OCI-M1 (cell line): ENCODE measurements at places on chromosomes 11 and 22.

DNA sequence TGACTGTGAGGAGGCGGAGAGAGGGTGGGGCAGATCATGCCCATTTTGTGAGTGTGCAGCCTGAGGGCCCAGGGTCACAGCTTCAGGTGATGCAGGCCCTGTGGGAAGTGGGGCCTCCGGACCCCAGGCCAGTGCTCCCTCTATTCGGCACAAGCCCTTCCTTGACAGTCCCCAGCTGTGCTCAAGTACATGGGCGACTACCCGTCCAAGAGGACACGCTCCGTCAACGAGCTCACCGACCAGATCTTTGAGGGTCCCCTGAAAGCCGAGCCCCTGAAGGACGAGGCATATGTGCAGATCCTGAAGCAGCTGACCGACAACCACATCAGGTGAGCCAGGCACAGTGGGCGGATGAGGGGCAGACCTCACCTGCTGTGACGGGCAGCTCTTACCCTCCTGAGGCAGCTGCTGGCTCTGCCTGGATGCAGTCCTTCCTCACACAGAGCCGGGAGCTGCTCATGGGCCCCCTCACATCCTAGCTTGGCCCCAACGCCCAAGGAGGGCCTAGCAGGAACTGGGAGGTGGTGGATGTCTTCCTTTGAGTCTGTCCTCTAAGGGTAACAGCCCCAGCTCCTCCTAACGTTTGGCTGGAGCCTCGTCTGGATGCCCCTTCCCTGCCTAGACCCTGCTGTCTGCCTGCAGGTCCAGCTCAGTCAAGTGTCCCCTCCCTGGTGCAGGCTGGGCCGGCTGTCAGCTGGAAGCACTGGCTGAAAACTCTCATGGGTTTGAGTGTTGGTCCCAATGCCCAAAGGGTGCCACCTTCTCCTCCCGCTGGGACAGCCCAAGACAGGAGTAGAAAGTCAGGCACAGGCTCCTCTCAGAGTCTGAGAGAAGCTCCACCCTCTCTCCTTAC lies 76.1 kb downstream of the MYO7A start:
- no peak for DNase-seq

GRCh38 chr11:71197096-71197495 lies 55.3 kb downstream of the SHANK2 start:
- DNase-seq = no peak

DNA sequence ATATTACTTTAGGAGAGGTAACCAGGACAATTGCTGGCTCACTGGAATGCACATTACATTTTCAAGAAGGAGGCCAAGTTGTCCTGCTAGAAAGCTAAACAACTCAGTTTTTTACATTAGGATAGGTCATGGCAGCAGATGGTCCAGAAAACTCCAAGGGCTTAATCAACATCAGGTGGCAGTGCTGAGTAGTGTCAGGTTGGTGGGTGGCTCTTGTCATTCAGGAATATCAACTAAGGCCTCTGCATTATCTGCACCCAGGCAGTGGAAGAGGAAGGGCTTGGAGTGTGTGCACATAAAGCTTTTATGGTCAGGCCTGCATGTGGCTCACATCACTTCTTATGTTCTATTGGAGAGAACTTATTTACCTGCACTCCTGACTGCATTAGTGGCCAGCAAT lies 32.2 kb upstream of the OR4B1 start:
- DNase-seq = peak; percentile 15

GRCh38 chr11:17642980-17643379 lies 76.4 kb upstream of the MYOD1 start:
- DNase-seq = no peak

- DNase-seq = no peak
These were observed 31.5 kb downstream of the C2CD3 start for GRCh38 chr11:74139151-74139918.

GRCh38 chr11:109584001-109584972 lies 162.3 kb downstream of the C11orf87 start:
- no peak for DNase-seq

- DNase-seq = peak; percentile 14
These were observed 37.6 kb upstream of the DKK3 start for GRCh38 chr11:12045914-12046635.

- no peak for DNase-seq
These were observed 17.2 kb downstream of the SLC25A18 start for GRCh38 chr22:17580441-17581031.

- DNase-seq = no peak
These were observed 20.2 kb downstream of the STARD10 start for GRCh38 chr11:72773696-72774095.

DNA sequence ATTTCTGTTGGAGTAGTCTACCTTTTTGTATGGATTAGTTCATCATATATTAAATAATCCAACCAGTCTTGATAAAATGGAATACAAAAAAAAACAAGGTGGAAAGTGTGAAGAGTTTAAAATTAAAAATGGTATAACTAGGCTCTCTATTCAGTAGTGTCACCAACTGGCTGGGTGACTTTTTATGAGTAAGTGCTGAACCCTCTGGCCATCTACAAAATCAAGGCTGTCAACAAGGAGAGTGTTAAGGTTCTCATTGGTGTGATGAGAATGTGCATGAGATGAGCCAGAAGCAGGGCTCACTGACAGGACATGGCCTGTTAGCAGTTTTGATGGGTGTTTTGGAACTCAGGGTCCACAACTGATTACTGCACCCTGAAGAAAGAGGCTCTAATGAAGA lies 343.2 kb downstream of the AASDHPPT start:
- no peak for DNase-seq

- no peak for DNase-seq
These were observed at the start of gene OR8I2 for GRCh38 chr11:56093008-56093407. Gene OR8I2 (plus strand): TSS chr11:56093308. CDS start chr11:56093308, 0 bp downstream.

GRCh38 chr11:69353696-69354544 lies 60.0 kb downstream of the MYEOV start:
- no peak for DNase-seq

GRCh38 chr11:16326679-16327297 lies 29.6 kb downstream of the SOX6 start:
- DNase-seq = peak; percentile 7

DNA sequence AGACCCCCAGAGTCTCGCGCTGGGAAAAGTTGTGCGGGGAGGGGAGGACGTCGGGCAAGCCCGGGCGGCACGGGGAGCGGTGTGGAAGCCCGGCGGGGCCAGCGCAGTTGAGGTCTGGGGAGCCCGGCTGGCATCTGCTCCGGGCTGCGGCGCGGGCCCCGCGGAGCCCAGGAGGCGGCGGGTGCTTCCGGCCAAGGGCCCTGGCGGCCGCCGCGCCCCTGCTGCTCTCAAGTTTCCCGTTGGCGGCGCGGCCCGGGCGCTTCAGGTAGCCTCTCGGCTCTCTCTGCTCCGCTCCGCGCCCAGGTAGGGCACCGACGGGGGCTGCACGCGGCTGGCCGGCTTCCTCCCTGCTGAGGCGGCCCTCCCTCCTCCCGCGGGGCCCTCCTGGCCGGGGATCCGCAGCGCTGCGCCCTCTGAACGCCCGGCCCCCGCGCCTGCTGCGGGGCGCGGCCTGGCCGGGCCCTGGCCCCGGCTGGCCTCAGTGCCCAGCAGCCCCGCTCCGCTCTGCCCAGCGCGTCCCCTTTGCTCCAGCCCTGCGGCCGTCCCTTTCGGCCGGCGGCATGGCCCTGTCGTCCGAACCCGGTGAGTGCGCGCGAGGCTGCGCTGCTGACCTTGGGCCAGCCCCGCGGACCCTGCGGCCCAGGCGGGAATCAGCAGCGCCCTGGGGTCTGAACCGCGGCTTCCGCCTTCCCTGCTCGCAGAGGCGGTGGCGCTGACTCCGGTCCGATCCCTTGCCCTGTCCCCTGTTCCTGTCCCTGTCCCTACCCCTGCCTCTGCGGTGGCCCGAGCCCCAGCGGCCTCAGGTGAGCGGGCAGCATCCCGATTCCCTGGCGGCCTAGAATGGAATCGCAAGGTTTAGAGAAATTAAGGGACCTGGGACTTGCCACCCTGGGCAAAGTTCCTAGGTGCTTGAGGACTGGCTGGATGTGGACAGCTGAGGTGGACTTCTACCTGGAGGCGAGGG lies 4.3 kb upstream of the AMPD3 start:
- no peak for DNase-seq

- DNase-seq = no peak
These were observed 4.6 kb upstream of the ZBED5 start for GRCh38 chr11:10862446-10862845.

- no peak for DNase-seq
These were observed 6.9 kb downstream of the SCGB1C1 start for GRCh38 chr11:199782-200181.

GRCh38 chr11:68840661-68841653 lies 759 bp downstream of the CPT1A start:
- peak; percentile 97 for DNase-seq
